ENCODE measurements at places on chromosomes 4 and X. TPM values are rescaled to one million over a fixed set of nuclear protein-coding genes. Genes with fewer than 3 reads are reported as not detected.

The FGD1 gene
- total RNA-seq, result 0.05 TPM

The RAPGEF2 gene
- total RNA-seq, result 35.0 TPM

The SNX12 gene
- total RNA-seq, result 35.4 TPM

The RASL11B gene
- not detected for total RNA-seq

The RTL3 gene
- not detected for total RNA-seq

The ADGRL3 gene
- total RNA-seq, result not detected

The AKAP4 gene
- not detected for total RNA-seq

The LRCH2 gene
- total RNA-seq, result not detected

The FAM47A gene
- total RNA-seq, result not detected

The HELT gene
- not detected for total RNA-seq

DNA sequence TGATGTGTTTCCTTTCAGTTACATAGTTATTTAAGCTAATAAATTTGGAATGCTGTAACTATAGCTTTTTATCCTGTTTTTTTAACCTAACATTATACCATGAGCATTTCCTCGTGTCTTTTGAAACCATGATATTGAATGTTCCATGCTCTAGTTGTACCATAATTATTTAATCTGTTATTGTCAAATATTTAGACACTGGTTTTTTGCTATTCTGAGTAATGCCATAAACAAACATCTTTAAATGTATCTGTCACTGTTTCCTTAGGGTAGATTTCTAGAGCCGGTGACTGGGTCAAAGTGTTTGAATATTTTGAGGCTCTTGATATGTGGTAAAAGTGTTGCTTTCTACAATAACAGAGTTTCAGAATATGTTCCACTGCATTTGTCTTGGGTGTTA lies 5.4 kb downstream of the IGBP1 start:
- DNase-seq, result no peak
- H3K4me3 ChIP-seq, result no peak overlapping the region
- peaks cover 6% of the 10 kb centered on the region for H3K36me3 ChIP-seq

- H3K36me3 ChIP-seq, result no peaks in the 10 kb centered on the region
- no peak overlapping the region for H3K27ac ChIP-seq
- H3K4me3 ChIP-seq, result no peak overlapping the region
- H3K4me1 ChIP-seq, result no peaks in the 10 kb centered on the region
- peaks cover 49% of the 10 kb centered on the region for H3K27me3 ChIP-seq
- DNase-seq, result no peak
Observed at GRCh38 chr4:127772769-127773671, 9.1 kb upstream of the HSPA4L start.

DNA sequence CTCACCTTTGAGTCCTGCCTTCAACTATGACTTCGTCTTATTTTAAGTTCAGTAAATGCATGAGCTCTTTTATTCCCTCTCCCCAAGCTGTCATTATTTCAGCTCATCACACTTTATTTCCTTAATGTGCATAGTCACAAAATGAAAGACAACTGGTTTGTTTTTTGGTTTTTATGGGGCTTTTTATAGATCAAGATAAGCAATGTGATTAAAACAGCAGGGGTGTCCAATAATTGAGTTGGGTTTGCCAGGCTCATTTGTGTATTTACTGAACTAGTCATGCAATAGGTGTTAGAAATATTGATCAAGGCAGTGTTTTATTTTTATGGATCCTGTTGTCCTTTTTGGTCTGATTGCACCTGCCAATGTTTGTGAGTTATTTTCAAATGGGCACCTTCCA lies 102.2 kb downstream of the FRMPD4 start:
- no peak overlapping the region for H3K27ac ChIP-seq
- DNase-seq, result no peak
- H3K4me1 ChIP-seq, result no peaks in the 10 kb centered on the region
- H3K36me3 ChIP-seq, result no peaks in the 10 kb centered on the region
- H3K4me3 ChIP-seq, result no peak overlapping the region
- H3K27me3 ChIP-seq, result no peaks in the 10 kb centered on the region

DNA sequence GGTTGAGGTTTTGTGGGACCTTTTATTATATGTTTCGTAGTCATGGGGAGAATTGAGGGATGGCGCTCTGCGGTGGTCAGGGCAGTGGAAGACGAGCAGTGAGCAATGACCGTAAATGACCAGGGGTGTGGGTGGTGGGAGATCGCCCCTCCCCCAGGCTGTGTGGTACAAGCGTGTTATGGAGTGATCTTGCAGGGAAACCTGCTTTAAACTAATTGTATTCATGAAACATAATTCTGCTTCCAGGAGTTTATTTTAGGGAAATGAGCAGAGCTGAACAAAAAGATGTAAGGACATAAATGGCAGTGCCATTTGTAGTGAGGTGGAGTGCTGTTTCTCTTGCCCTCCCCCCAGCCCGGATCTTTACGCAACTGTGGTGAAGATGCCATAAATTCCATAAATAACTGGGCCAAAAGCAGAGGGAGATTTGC lies 20.2 kb downstream of the GYG2 start:
- H3K4me3 ChIP-seq, result no peak overlapping the region
- peaks cover 3% of the 10 kb centered on the region for H3K4me1 ChIP-seq
- no peak for DNase-seq
- no peaks in the 10 kb centered on the region for H3K36me3 ChIP-seq
- H3K27me3 ChIP-seq, result no peaks in the 10 kb centered on the region

DNA sequence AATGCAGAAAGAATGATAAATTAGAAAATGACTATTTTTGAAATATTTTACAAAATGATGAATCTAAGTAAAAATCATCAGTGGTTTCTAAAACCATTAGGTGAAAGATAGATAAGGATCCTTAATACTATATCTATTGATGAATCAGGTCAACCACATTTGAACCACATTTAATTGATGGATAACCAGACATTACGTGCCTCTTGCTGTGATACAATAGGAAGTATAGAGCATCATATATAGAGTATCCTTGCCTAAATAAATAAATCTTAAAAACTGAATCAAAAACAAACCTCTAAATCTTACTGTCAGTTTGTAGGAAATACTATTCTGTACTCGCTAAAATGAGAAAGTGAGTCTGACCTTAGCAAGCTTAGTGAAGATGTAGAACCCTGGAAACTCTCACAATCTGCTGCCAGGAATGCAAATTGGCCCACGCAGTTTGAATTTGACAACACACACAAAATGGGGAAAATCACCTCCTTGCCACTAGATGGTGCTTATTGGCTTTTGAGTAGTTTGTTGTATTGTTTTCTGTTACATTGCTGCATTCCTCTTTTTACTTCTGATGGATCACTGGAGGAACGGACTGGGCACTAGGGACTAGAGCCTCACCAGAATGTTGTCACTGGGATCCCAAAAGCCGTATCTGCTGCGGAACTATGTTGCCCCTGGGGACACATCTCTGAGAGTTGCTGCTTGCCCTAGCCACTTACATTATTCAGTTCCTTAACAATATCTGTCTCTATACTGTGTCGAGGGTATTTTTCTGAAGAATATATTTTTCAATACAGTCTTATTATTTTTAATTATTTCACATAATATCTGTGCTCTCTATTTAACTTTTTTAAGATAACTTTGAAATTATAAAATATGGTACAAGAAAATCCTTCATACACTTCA lies 25.4 kb upstream of the SLAIN2 start:
- no peaks in the 10 kb centered on the region for H3K36me3 ChIP-seq
- H3K4me1 ChIP-seq, result peaks cover 2% of the 10 kb centered on the region
- no peak overlapping the region for H3K4me3 ChIP-seq
- DNase-seq, result no peak
- H3K27ac ChIP-seq, result no peak overlapping the region
- no peaks in the 10 kb centered on the region for H3K27me3 ChIP-seq

- no peaks in the 10 kb centered on the region for H3K27me3 ChIP-seq
- H3K27ac ChIP-seq, result peak overlapping the region; percentile 72
- H3K4me3 ChIP-seq, result peak overlapping the region; percentile 2
- peaks cover 20% of the 10 kb centered on the region for H3K4me1 ChIP-seq
- no peak for DNase-seq
- H3K36me3 ChIP-seq, result no peaks in the 10 kb centered on the region
Observed at GRCh38 chrX:24493740-24494581, 28.9 kb downstream of the PDK3 start.

GRCh38 chrX:78527263-78527662 lies 131.9 kb downstream of the RTL3 start:
- H3K27me3 ChIP-seq, result no peaks in the 10 kb centered on the region
- peak overlapping the region; percentile 24 for H3K27ac ChIP-seq
- H3K4me3 ChIP-seq, result no peak overlapping the region
- peaks cover 3% of the 10 kb centered on the region for H3K4me1 ChIP-seq
- no peaks in the 10 kb centered on the region for H3K36me3 ChIP-seq
- DNase-seq, result no peak

DNA sequence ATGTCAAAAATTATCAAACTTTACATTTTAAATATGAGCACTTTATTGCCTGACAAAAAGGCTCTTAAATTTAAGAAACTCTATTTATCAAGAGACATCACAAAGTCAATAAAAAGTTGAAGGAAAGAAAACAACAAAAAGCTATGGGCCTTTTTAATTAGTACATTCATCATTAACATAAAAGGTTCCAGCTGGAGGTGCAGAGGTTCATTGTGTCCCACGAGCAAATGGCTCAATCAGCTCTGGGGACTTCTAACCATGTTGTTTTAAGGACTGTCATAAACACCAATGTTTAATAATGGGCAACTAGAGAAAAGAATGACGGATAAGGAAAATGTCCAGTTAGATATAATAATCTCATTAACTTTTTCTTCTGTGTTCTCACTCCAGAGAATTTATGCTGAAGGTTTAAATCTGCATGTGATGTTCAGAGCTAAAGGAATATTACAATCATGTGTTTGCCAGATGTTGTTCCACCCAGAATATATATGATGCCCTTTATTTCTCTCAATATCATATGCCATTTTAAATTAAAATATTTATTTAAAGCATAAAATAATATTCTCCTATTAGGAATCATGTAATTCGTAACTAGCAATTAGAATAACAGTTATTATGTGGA lies 840.3 kb upstream of the ADGRL3 start:
- DNase-seq, result no peak
- no peaks in the 10 kb centered on the region for H3K4me1 ChIP-seq
- no peaks in the 10 kb centered on the region for H3K27me3 ChIP-seq
- H3K4me3 ChIP-seq, result no peak overlapping the region
- H3K27ac ChIP-seq, result no peak overlapping the region

- H3K36me3 ChIP-seq, result peaks cover 2% of the 10 kb centered on the region
- H3K27me3 ChIP-seq, result no peaks in the 10 kb centered on the region
- no peak for DNase-seq
Observed at GRCh38 chr4:174260099-174260498, 23.4 kb downstream of the FBXO8 start.

DNA sequence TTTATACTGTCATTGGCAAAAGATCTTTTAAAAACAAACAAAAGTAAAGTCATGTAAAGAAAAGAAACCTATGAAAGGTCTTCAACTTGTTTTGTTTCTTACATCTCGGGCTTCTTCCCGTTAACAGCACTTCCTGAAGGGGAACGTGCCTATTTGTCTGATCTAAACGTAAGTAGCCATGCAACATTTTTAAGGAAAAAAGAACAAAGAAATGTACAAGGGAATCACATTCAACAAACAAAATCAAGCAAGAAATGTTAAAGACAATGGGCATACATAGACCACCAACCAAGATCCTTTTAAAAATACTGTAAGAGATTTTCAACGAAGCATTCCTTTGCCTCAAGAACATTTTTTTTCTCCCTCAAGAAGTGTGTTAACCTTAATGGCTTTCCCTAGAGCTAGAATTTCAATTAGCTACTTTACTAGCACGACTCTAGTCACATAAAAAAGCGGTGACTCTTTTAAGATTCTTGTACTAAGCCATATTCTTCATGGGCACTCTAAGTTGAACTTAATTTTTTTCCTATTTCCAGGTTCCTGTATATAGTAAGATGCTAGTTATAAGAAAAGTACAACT lies 112.0 kb upstream of the TTC29 start:
- no peak for DNase-seq
- H3K36me3 ChIP-seq, result no peaks in the 10 kb centered on the region
- peak overlapping the region; percentile 85 for H3K4me3 ChIP-seq

DNA sequence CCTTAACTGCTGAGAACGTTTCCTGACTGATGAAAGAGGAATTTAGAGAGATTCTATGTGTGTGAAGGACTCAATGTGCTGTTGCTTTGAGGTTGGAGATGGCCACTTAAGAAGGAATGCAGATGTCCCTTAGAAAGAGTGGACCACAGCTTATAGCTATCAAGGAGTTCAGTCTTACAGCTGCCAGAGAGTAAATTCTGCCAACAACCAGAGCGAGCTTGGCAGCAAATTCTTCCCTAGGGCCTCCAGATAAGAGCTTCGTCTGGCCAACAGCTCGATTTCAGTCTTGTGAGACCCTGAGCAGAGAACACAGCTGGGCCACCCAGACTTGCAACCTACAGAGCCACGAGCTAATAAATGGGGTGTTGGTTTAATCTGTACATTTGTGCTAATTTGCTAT lies 21.8 kb downstream of the MID1 start:
- no peak for DNase-seq
- H3K36me3 ChIP-seq, result no peaks in the 10 kb centered on the region
- no peak overlapping the region for H3K4me3 ChIP-seq
- no peak overlapping the region for H3K27ac ChIP-seq

DNA sequence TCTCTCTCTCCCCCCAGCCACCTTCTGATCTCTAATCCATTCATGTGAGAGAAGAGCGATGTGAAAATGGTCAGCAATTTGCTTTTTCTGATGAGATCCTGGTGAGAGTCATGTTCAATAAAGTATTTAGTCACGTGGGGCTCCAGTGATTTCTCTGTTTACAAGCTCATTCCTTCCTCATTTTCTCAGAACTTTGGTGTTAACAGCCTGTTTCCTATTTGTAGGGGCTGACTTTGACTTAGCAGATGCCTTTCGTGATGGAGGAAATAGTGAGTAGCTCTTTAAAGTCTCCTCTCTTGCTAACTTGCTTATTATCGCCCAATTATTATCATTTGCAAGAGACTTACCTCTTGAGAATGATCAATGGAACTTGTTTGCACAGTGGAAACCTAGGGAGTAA lies 72.6 kb upstream of the CD99 start:
- no peak overlapping the region for H3K27ac ChIP-seq
- peaks cover 12% of the 10 kb centered on the region for H3K4me1 ChIP-seq
- H3K27me3 ChIP-seq, result no peaks in the 10 kb centered on the region
- no peak for DNase-seq
- peaks cover 7% of the 10 kb centered on the region for H3K36me3 ChIP-seq

DNA sequence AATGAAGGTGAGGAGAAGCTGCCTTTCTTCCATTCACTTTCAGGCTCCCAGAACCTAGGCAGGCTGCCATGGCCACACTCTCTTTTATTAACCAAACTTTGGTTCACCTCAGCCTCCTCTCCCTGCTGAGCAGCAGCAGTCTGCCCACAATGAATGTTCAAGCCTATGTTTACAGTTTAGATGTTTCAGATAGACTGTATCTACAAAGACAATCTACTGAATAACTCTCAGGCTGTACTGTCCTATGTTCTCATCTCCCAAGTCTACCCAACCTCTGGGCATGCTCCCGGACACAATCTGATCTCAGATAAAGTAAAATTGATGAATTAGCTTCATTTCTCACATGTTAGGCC lies 59.2 kb upstream of the TMEM164 start:
- no peaks in the 10 kb centered on the region for H3K4me1 ChIP-seq
- H3K4me3 ChIP-seq, result no peak overlapping the region
- no peaks in the 10 kb centered on the region for H3K27me3 ChIP-seq
- no peak for DNase-seq
- H3K27ac ChIP-seq, result no peak overlapping the region

Data from T-helper 17 cell (primary cell).